ENCODE measurements at places on chromosomes 3 and 15. TPM values are rescaled to one million over a fixed set of nuclear protein-coding genes. Genes with fewer than 3 reads are reported as not detected.

The CIB2 gene
- not detected for total RNA-seq

The SSUH2 gene
- 1.1 TPM for total RNA-seq

DNA sequence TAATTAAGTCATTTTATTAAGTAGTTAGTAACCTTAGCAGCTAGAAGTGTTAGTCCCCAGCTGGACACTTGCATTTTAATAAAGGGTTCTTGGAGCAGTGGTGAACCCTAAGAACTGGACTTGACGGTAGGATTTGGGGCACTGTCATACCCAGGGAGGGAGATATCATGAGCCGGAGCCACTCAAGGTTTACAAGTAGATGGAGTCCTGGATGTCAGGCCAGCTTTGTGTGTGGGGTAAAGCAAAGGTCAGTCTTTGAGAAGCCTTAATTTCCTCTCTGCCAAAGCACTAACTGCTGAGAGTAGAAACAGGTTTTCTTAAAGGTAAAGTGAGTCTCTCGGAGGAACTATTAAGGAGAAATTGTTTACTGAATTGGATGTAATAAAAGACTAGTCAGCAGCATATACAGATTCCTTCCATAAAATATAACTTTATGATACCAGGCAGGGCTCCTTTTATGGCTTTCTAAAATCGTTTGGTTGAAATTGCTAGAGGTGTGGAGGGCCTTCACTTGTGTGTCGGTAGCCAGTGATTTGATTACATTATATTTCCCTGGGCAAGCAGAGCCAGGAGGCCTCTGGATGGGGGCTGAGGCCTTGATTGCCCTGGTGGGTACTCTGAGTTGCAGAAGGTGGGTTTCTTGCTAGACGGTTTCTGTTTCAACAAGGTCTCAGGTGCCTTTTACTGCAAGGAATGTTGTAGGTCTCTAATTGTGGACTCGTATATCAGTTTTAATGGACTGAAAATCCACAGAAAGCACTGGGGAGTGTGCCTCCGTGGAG, 23.1 kb downstream of the SQOR start:
- DNase-seq, result no peak

GRCh38 chr15:75531041-75531450, 48.1 kb downstream of the PTPN9 start:
- DNase-seq, result peak; percentile 54

DNA sequence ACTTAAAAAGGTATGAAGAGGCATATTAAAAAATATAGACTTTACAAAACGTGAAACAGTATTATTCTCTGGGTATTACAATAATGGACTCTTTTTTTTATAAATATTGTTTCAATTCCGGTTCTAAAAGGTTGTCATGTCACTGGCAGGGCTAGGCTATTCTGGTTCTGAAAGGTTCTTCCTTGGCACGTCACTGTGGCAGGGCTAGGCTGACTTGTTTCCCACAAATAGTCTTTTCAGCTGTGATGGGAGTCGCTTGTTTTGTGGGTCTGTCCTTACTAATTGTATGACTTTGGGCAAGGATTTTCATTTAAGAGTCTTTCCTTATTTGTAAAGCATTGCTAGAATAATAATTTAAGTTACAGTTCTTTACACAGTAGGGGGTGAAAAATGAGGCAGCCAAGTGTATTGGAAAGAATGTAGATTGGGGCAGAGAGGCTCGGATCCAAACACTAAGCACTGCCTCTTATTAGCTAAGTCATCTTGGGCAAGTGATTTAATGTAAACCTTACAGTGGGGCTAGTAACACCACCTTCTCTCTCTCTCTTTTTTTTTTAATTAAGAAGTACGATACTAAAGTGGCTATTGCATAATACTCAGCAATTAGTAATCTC, 12.4 kb upstream of the MELTF start:
- no peak for DNase-seq

DNA sequence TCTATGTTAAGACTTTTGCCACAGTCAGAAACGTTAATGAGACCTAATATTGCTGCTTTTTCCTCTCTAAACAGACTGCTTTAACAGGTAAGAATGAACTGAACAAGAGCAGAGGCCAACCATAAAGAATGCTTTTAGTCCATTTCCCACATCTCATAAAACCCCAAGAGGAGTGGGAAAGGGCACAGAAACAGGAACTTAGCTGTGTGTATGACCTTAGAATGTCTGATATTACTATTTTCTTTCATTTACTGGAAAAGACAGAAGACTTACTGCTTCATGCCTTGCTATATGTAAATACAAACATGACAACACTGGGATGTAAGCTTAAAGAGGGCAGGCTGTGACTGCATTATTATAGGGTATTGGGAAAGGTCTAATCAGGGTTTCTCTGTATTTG, 115.0 kb downstream of the ISL2 start:
- DNase-seq, result no peak

GRCh38 chr3:36991923-36992805, 767 bp downstream of the EPM2AIP1 start:
- no peak for DNase-seq

Data from right lobe of liver (tissue), 6 donors.